ENCODE measurements at places on chromosomes 7 and 10. TPM values are rescaled to one million over a fixed set of nuclear protein-coding genes. Genes with fewer than 3 reads are reported as not detected.

Gene FAM13C
- 16.8 TPM for total RNA-seq

Gene MPP7
- total RNA-seq = 3.1 TPM

Gene UPK3BL2
- not detected for total RNA-seq

Gene FAM131B
- total RNA-seq = 37.0 TPM

Gene MMP21
- total RNA-seq = not detected

DNA sequence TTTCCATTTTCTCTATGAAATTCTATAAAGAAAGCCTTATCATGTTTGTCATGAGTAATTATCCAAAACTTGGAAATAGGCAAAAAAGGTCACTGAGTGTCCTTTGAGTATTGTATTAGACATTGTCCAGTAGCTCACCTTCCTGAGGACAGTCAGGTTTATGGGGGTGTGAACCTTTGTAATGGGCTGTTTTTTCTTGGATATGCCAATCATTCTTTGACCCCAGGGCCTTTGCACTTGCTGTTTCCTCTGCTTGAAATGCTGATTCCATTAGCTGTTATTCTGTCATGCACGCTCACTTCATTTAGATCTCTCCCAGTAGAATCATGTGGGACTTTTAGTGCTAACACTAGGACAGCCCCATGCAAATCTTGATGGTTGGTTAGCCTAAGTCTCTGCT, 4.9 kb downstream of the CCDC172 start:
- ATAC-seq = no peak

GRCh38 chr10:61475449-61475873, 22.3 kb upstream of the TMEM26 start:
- peak; percentile 90 for ATAC-seq

GRCh38 chr7:93910076-93910994, 4.0 kb downstream of the GNGT1 start:
- peak; percentile 18 for ATAC-seq

DNA sequence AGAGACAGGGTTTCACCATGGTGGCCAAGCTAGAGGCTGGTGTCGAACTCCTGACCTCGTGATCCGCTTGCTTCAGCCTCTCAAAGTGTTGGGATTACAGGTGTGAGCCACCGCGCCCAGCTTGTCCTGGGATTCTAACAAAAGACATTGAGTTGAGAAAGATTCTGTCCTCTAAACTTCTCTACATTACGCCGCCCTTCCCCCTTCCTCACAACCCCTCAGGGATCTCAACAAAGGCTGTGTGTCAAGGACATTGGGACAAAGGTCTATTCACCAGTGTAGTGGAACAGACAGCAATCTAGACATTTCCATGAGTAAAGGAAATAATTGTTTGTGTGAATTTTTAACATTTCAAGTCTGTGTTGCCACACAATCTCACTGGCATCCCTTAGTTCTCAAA, 68.8 kb upstream of the KIF5B start:
- ATAC-seq = no peak

- ATAC-seq = no peak
These were observed 40.6 kb upstream of the VKORC1L1 start for GRCh38 chr7:65832281-65832680.

GRCh38 chr7:139246494-139246893, 15.5 kb downstream of the UBN2 start:
- ATAC-seq = no peak

All from motor neuron (in vitro differentiated cells).